Peyer's patch (tissue), 4 donors: ENCODE measurements at places on chromosomes 7 and 10. TPM values are rescaled to one million over a fixed set of nuclear protein-coding genes. Genes with fewer than 3 reads are reported as not detected.

The PDE1C gene
- 2.5 TPM for total RNA-seq

The SNX10 gene
- 2.3 TPM for total RNA-seq

The EPHA1 gene
- 52.5 TPM for total RNA-seq

The UCMA gene
- not detected for total RNA-seq

The TMEM178B gene
- total RNA-seq: 0.66 TPM

The CYP3A4 gene
- total RNA-seq: 585 TPM

The INHBA gene
- total RNA-seq: 1.7 TPM

The TMEM139 gene
- 54.5 TPM for total RNA-seq

The MRPS33 gene
- 20.1 TPM for total RNA-seq

The SPDYE6 gene
- not detected for total RNA-seq

The HOXA11 gene
- total RNA-seq: not detected

The C10orf62 gene
- total RNA-seq: not detected

The FGL2 gene
- 16.1 TPM for total RNA-seq

The SHH gene
- total RNA-seq: 2.1 TPM

The ADAMTS14 gene
- total RNA-seq: 2.3 TPM

The MINDY4 gene
- 9.1 TPM for total RNA-seq

The MYO1G gene
- total RNA-seq: 4.0 TPM

The EGFR gene
- total RNA-seq: 61.1 TPM

The EPC1 gene
- total RNA-seq: 56.0 TPM

The MAP3K8 gene
- 3.5 TPM for total RNA-seq

The RAB19 gene
- 9.5 TPM for total RNA-seq

The FGFR2 gene
- 12.9 TPM for total RNA-seq

The ZNF394 gene
- total RNA-seq: 71.8 TPM
